Activated T-cell treated with anti-CD3 and anti-CD28 coated beads, Interleukin-2, amount 50 U/mL, for 72 hours (primary cell): ENCODE measurements at places on chromosomes 3 and 15. TPM values are rescaled to one million over a fixed set of nuclear protein-coding genes. Genes with fewer than 3 reads are reported as not detected.

DNA sequence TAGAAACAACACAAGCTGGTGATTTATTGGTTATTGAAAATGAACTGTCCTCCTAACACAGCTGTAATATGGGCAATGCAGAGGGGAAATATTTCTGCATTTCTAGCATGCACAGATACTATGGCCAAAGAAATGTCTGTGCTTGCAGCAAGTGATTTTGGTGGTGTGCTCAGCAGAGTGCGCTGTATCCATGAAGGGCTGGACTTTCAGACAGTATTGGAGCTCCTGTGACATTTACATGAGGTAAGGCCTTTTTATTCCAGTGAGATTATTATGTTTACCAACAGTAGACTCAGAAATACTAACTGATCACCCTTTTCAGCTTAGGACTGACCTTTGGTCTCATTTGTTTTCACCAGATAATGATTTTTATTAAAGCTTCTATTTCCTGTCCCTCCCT is 1302.6 kb upstream of the EPHA6 start:
- no peak for DNase-seq

DNA sequence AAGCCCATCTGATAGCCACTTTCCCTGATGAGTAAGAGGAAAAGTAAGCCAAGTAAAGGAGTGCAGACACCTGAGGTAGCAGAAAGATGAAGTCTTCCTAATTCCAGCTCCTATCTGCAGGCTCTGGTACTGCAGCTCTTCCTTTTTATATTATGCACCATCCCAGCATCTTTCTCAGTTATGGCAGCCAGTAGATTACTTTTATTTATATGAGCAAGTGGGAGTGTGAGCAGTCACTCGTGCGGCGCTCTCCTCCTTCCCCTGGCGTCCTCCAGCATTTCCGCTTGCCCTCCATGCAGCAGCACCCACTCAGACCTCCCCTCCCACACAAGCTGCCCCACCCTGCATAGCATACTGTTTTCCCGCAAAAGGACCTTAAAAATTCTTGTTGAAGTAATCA is 465.9 kb upstream of the DPPA4 start:
- DNase-seq, result no peak

GRCh38 chr3:182165234-182165633 is 453.5 kb downstream of the SOX2 start:
- no peak for DNase-seq

DNA sequence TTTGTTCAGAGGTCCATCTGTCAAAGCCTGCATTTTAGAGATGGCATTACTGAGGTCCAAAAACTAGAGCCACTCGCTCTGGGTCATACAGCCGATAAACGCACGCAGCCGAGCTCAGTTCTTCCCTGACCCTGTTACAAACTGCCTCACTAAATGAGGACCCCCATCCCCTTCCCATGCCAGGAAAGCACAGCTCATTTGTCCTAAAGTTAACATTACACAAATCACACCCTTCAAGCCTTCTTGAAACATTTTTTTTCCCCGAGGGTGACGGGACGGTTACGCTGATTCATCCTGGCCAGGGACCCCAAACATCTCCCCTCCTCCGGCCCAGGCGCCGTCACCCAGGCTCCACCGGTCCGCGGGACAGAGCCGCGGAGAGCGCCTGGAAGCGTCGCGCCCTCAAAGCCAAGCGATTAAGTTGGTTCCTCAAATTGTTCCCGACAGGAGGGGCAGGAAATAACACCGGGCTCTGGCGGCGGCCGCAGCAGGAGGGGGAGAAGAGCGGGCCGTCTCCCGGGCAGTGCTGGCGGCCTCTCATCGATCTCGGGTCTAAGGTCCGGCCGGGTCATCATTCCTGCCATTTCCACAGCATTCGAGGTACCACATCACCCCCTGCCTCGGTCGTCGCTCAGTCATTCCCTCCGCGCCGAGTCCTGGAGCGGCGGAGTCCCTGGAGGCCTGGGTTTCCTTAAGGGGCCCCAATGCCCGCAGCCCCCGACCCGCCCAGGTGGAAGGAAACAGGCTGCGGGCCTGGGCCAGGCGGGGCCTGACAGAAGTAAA is 619 bp upstream of the CMTM8 start:
- no peak for DNase-seq

DNA sequence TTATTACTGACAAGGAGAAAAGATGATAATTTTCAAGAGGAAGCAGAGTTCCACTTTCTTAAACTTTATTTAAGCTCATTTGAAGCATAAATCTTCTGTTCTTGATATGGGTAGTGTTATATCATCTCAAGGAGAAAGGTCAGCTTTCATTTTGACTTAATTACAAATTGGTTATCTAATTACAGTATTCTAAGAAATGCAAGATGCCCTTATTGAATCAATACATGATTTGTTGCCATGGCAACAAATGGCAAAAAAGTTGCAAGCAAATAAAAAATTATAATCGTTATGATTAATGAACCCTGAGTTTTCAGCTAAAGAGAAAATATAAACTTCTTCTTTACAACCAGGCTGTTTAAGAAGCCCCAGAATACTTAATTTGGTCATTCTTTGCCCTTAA is 622.7 kb downstream of the RBMS3 start:
- no peak for DNase-seq

Gene TGM4
- not detected for total RNA-seq

Gene TRIM42
- total RNA-seq, result not detected

- DNase-seq, result no peak
Measured at GRCh38 chr3:169058681-169059080, 604.8 kb downstream of the MECOM start.

Gene ONECUT1
- total RNA-seq, result not detected

Gene IMPG2
- 0.86 TPM for total RNA-seq

Gene ZFYVE19
- 24.1 TPM for total RNA-seq

Gene CDC25A
- 27.8 TPM for total RNA-seq

DNA sequence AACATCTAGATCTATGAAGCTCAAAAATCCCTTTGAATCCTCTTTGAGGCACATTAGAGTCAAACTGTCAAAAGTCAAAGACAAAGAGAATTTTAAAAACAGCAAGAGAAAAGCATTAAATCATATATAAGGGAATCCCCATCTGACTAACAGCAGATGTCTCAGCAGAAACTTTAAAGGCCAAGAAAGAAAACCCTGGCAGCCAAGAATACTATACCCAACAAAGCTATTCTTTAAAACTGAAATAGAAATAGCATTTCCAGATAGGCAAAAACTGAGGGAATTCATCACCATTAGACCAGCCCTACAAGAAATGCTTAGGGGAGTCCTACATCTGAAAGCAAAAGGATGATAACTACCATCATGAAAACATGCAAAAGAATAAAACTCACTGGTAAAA is 211.2 kb upstream of the PDZRN3 start:
- no peak for DNase-seq

DNA sequence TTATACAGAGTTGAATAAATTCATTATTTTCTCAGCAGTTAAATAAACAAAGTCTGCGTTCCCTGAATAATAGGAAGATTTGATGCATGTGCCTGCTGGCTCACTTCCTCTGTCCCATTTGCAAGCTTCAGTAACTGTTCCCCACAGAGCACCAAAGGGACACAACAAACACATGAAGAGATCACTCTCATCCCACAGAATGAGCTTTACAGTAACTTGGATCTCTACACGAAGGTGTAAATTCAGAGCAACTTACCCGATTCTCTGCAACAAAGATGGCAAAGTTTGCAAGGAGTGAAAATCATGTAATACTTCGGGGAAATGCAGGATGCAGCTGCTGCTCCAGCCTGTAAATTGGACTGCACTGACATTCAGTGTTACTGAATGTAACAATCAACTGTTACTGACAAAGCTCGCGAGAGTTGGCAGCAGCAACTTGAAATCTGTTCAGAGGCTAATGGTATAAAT is at the start of gene BCHE:
TSS of gene BCHE (minus strand) at position 366 of the 468 bp plus-strand sequence. CDS start 6,390 bp downstream, outside the sequence.
- no peak for DNase-seq

DNA sequence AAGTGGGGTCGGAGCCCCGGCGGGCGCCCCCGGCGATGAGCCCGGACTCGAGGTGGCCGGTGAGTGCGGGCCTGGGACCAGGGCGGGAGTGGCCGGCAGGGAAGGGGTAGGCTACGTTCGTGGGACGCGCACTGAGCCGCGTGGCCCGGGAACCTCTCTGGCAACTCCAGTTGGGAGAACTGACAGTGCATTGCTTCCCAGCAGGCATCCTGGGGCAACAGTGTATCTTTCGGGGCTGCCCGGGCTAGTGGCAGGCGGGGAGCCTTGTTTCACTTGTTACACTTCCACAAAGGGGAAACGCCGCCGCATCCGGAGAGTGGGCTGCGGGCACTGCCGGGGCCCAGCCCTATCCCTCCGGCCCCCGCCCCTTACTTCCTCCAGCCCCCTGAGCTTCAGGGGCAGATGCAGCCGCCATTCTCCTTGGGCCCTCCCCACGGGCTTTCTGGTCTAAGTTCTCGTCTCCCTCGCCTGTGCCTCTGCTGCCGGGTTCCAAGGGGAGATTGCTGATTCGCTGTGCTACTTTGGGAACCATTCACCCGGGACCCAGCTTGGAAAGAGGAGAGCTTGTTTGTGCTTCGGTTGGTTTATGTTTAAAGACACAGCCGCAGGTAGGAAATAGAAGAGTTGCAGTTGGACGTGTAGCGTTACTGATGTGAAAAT is 675 bp downstream of the BRPF1 start:
- DNase-seq, result peak; percentile 67

DNA sequence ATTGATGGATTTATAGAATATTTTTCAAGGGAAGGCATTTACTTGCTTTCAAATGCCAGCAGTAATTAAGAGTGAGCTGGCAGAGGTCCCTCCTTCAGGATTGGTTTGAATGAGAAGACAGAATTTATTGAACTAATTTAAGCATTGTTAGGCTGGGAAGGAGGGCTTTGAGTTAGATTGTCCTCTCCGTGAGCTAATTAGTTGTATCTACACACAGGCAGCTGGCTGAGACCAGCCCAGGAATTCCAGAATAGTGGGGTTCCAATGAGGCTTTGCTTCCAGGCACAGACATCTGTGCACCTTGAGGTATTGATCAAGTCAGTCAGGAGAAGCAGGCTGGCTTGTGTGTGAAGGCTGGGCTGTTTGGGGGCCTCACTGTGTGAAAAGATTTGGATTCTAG is 124.0 kb upstream of the WNT5A start:
- no peak for DNase-seq

- DNase-seq, result peak; percentile 9
Measured at GRCh38 chr3:107753494-107753893, 230.7 kb downstream of the BBX start.

GRCh38 chr15:35309886-35310285 is 224.8 kb upstream of the NANOGP8 start:
- no peak for DNase-seq

GRCh38 chr3:34725774-34726173 is 913.6 kb upstream of the ARPP21 start:
- DNase-seq, result no peak
